ENCODE measurements at places on chromosomes 7 and 10.

DNA sequence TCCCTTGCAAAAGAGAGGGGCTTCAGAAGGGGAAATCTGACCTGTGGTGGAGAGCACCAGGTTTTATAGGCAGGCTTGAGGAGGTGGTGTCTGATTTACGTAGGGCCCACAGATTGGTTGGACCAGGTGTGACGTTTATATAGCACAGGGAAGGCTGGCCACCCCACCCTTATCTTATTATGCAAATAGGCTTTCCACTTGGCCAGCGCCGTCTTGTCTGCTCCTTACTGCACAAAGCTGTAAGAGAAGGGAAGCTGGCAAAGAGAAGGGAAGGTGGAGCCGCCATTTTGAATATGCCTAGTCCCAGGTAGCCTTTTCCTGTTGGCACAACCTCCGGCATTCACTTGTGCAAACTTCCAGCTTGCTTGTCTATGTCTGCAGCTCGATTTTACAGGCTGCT is 221.4 kb downstream of the GATA3 start:
- no peak for DNase-seq

DNA sequence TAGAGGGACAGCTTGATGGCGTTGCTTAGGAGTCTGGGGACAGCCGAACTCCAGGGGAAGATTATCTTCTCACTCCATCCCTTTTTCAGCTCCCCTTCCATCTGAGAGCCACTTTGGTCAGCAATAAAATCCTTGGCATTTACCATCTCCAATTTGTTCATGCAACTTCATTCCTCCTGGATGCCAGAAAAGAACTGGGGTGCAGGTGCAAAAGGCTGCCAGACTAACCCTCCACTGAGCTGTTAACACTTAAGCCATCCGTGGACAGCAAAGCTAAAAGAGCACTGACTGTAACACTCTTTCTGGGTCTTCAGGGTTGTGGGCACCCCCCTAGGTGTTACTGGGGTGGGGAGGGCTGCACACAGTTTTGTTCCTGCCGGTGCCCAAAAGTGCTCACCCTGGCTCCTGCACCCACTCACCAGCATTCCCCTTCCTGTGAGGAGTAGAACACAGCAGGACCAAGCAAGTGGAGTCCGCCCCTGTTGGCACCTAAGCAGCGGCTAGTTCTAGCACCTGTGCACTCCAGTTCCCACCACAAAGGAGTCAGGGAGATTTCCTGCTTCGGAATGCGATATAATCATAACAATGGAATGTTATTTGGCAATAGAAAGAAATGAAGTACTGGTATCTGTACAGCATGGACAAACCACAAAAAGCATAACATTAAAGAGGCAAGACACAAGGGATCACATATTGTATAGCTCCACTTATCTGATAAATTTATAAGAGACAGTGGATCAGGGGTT is 95.1 kb downstream of the NPY start:
- no peak for DNase-seq

DNA sequence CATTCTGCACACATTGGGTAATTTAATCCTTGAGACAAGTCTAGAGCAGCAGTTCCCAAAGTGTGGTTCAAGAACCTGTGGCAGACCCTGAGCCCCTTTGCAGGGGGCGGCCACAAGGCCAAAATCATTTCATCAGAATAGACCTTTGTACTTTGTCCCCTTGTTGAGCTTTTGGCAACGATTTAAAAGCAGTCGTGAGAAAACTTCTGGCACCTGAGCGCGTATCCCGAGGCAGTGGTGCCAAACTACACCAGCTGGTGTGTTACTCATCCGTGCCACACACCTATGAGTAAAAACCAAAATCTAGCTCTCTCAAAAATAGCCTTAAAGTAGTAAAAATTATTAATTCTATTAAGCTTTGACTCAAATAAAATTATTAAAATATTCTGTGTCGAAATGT is 306.8 kb downstream of the SDK1 start:
- no peak for DNase-seq

DNA sequence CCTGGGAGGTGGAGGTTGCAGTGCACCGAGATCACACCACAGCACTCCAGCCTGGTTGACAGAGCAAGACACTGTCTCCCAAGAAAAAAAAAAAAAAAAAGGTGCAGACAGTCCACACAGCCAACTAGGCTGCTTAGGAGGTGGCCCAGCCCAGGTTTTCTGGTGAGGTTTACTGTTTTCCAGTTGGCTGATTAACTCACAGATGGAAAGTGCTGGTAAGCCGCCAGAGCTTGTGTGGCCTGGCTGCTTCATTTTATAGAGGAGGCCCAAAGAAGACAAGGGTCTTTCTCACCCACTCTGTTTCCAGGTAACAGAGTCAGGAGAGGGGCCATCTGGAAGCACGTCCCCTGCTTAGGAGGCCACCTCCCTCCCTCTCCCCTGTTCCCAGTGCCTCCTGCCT is 6.2 kb downstream of the RHBDD2 start:
- DNase-seq: no peak

GRCh38 chr7:80393786-80394185 is 118.1 kb downstream of the GNAT3 start:
- no peak for DNase-seq

DNA sequence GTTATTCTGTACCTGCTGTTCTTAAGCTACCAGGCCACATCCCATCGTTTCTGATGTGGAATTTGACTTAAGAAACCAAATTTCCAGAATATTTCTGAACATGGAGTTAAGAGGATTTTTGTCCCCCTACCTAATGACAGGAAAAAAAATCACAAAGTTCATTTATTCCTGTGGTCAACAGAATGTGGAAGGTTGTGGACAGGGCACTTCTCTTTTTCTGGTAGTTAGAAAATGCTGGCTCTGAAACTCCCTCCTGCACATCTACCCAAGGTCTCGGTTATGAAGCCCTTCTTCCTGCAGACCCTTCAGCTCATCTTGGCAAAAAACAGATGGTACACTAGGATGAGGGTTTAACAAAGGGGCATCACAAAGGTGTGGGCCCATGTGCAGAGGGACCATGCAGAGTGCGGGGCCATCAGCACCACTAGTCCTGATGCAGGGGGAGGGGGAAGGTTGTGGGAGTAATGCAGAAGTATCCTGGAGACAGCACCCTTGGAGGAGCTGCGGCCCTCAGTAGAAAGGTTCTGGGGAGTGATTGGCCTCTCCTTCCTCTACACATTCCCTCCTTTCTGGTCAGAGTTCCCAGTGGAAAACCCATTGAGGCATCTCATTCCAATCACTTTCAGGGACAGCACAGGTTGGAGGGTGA is 9.8 kb downstream of the ALOX5 start:
- DNase-seq: no peak

DNA sequence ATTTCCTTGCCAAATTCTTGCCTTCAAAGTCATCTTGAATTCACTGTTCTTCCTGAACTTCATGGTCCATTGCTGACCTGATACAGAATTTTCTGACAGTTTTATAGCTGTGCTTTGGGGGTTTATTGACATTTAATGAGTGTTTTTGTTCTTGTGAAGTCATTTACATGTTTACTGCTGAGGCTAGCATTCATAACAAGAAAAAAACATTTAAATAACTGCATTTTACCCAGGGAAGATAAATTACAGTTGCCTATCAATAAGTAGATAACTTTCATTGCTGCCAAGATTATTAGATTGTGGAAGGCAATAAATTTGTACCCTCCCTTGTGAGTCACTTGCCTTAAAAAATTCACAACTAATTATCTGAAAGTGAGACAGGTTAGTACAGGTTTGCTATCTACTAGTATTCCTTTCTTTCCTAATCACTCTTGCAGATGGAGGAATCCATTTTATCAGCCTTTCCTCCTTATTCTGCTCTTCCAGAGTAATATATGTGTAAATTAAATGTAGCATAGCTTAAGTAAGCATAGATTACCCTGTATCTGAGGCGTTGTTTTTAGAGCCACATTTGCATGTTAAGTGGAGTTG is 178.4 kb downstream of the EXOC4 start:
- DNase-seq: no peak

DNA sequence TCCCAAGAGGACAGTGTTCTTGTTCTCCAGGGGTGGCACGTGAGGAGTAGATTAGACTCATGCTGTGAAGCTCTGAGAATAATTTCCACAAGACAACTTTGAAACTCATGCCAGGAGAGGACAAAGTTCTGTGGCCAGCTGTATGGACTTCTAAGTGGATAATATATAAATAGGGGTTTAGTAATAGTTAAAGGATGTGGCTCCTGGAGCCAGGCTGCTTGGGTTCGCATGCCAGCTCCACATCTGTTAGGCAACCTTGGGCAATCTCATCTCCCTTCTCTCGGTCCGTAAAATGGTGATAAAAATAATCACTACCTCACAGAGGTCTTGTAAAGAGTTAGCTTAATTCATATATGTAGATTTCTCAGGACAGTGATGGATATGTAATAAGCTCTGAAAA is 35.8 kb downstream of the ACSL5 start:
- DNase-seq: no peak

Measured in activated naive CD8-positive, alpha-beta T cell treated with anti-CD3 and anti-CD28 coated beads for 36 hours (primary cell).